ENCODE measurements at places on chromosomes 7 and 10.

GRCh38 chr10:97291357-97292096 is 910 bp downstream of the ARHGAP19 start:
- peak; percentile 51 for DNase-seq

DNA sequence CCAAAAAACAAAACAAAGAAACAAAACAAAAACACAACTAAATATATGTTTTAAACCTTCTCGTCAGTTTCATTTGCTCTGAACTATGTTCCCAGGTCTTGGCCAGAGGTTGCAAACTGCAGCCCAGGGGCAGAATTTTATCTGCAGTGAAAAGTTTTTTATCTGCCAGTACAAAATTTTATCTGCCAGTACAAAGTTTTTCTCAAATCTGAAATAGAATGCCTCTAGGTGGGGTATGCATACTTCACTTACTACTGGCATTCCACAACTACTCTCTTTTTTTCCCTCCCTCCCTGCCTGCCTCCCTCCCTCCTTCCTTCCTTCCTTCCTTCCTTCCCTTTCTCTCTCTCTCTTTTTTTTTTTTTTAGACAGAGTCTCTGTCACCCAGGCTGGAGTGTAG is 9.4 kb upstream of the CLDN3 start:
- DNase-seq, result no peak

GRCh38 chr7:2006231-2006771 is 226.4 kb downstream of the MAD1L1 start:
- DNase-seq, result peak; percentile 76

GRCh38 chr10:73889014-73889413 is 14.7 kb upstream of the CAMK2G start:
- no peak for DNase-seq

DNA sequence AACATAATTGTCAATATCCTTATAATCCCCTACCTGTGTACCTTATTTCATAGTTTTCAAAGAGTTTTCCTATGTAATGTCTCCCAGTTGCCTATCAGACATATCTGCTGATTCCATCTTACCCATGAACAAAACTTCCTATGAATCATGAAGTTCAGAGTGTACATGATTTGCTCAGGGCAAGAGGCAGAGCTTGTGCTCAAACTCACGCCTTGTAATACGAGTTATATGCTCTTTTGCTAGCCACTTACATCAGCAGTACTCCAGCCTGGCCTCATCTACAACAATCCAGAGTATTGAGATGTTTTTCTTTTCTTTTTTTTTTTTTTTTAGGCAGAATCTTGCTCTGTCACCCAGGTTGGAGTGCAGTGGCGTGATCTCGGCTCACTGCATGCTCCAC is 11.8 kb downstream of the PKD2L1 start:
- no peak for DNase-seq

GRCh38 chr7:156612930-156613329 is 27.6 kb upstream of the RNF32 start:
- DNase-seq, result no peak

- DNase-seq, result no peak
Measured at GRCh38 chr7:55185941-55186609, 167.3 kb downstream of the EGFR start.

GRCh38 chr10:122376364-122376961 is 2.0 kb downstream of the PLEKHA1 start:
- no peak for DNase-seq

DNA sequence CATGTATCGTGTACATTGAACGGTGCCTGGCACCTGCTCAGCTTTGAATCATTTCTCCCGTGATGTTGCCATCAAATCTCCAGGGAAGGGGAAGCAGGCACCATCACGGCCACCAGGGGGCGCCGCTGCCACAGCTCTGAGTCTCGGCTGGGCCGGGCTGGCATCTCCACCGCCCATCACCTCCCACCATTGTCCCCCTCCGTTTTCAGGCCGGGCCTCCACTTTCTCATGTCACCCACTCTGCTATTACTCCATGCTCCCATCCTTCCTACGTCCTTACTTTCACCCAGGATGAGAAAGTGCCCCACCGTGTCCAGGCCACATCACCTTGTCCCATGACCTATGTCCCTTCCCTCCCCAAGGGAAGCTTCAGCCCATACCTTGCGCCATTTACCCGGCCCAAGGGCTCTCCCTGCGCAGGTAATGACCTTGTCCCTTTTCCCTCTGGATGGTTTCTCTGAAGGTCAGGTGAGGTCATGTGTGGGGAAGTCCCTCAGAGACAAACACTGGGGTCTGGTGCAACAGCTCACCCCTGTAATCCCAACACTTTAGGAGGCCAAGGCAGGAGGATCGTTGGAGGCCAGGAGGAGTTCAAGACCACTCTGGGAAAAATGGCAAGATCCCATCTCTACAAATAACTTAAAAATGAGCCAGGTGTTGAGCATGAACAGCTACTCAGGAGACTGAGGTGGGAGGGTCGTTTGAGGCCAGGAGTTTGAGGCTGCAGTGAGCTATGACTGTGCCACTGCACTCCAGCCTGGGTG is 31.8 kb upstream of the OCM2 start:
- DNase-seq, result peak; percentile 92

GRCh38 chr10:102831322-102832071 is 5.7 kb downstream of the CYP17A1 start:
- no peak for DNase-seq

DNA sequence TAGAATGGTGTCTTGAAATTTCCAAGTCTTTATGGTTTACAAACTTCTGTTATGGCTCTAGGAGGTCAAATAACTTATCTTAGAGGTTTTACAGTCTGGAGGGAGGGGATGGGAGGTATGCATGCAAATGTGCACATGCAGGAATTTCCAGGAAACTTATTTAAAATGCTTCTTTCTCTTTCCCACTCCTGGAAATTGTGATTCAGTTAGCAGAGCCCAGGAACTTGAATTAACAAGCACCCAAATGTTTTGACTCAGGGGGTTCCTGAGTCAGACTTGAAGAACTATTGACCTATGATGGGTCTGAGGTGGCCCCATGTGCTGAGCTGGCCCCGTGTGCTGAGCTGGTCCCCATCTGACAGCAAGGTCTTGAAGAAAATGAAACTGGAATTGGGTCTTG is 669.4 kb downstream of the INHBA start:
- no peak for DNase-seq

DNA sequence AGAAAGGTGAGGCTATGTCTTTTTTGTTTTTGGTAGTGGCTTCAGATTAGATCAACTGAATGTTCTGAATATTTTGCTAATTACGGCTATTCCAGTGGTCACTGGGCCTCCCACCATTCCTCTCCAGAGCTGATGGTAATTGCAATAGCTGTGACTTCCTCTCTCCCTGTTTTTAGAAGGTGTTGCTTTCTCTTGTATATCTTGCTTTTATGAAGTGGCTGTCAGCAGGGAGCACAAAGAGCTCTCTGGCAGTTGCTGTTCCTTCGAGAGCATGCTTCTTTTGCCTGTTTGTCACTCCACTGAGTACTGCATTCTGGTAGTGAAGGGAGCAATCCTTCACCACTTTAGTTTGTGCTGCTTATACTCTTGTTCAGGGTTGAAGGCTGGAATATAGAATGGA is 133.3 kb downstream of the EXOC4 start:
- DNase-seq, result no peak

- peak; percentile 26 for DNase-seq
Measured at GRCh38 chr7:130377178-130377577, 3.1 kb upstream of the CPA1 start.

- DNase-seq, result no peak
Measured at GRCh38 chr7:43650457-43651052, 67.6 kb downstream of the STK17A start.

- no peak for DNase-seq
Measured at GRCh38 chr10:112307358-112308124, 24.3 kb downstream of the TECTB start.

DNA sequence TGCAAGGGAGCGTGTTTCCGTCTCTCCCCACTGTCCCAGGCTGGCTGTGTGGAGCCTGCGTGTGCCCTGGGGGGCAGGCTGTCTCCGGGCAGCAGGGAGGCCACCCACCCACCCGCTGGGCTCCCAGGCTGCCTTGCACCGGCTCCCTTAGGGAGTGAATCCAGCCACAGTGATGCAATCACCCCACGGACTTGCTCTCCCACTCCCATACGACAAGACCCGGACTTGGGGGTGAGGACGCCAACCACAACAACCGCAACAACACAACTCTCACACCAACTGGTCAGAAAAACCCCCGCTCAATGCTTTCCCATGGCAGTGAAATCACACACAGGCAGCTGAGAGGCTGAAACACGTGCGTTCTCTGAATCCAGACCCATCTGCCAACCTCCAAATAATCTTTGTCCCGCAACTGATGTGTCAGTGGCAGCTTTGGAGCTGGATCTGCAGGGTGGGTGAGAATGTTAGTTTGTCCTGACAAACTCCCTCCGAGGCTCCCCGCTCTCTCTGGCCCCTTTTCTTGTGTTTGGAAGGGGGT is 62.7 kb upstream of the DDC start:
- DNase-seq, result no peak

DNA sequence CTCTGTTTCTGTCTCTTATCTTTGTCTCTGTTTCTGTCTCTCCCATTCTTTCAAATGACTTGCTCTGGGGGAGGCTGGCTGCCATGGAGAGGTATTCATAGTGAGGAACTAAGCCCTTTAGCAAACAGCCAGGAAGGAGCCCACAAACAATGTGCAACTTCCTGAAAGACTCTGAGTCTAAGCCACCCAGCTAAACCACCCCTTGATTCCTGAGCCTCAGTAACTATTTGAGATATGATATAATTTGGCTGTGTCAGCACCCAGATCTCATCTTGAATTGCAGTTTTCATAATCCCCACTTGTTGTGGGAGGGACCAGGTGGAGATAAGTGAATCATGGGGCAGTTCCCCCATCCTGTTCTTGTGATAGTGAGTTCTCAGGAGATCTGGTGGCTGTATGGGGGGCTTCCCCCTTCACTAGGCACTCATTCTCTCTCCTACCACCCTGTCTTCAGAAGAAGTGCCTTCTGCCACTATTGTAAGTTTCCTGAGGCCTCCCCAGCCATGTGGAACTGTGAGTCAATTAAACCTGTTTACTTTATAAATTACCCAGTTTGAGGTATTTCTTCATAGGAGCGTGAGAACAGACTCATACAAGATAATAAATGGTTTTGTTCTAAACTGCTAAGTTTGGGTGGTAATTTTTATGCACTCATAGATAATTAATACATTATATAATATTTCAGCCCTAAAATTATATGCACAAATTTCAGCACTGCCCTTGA is 121.2 kb upstream of the FOXP2 start:
- no peak for DNase-seq

- DNase-seq, result no peak
Measured at GRCh38 chr7:135976312-135977006, 700 bp downstream of the MTPN start.

DNA sequence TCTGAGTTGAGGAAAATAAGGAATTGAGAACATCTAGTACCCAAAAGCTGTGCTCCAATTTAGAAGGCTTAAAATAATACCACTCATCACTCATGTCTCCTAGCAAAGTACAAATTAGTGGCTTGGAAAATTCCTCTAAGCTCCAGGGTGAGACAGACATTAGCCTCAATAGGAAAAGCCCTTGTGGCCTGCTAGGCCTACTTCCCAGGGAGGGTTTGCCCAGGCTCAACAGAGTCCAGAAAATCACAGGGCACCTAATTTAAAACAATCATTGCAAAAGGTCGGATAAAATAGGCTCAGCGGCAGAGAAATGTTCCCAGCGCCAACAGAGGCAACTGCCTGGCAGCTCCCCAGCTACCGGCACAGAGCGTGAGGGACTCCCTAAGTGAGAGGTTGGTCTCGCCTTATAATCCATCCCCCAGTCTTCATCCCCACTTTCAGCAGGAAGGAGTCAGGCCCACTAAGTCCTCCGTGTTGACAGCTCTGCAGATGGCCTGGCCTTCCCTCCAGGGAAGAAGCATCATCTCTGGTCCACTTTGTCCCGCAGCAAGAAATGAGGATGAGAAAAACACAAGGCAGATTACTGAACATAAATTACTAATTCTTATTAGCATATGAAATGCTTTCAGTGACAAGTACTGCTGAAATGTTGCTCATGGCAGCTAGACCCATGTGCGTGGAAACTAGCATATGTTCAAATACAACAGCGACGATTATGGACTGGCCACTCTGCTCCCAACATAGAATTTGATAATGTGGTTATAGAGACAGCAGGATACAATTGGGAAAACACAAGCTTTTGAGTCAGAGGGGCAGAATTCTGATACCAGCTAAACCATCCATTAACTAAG is 1177.7 kb upstream of the AUTS2 start:
- DNase-seq, result no peak

- DNase-seq, result no peak
Measured at GRCh38 chr7:35988818-35989217, 164.2 kb upstream of the EEPD1 start.

- DNase-seq, result no peak
Measured at GRCh38 chr10:65396997-65397396, 1528.8 kb upstream of the LRRTM3 start.

DNA sequence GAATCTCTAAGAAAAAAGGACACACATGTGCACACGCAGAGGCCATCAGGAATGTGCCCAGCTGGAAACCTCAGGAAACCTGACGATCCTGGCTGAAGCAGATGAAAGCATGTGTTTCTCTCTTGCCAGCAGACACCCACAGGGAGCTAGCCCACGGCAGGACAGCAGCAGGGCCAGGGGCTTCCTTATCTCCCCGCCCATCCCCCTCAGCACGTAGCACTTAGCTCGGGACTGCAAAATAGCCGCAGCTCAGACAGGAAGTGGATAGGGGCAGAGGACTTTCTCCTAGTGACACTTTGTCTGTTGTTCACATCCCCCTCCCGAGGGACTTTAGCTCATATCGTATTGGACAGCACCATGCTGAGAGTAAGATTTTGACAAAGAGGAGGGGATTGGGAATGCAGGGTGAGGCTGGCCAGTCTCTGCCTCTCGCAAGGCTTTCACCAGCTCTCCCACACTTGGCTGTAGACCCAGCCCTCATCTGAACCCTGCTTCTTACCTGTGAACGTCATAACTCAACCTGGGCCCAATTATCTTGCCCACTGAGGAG is 63.8 kb downstream of the MKI67 start:
- DNase-seq, result peak; percentile 74

DNA sequence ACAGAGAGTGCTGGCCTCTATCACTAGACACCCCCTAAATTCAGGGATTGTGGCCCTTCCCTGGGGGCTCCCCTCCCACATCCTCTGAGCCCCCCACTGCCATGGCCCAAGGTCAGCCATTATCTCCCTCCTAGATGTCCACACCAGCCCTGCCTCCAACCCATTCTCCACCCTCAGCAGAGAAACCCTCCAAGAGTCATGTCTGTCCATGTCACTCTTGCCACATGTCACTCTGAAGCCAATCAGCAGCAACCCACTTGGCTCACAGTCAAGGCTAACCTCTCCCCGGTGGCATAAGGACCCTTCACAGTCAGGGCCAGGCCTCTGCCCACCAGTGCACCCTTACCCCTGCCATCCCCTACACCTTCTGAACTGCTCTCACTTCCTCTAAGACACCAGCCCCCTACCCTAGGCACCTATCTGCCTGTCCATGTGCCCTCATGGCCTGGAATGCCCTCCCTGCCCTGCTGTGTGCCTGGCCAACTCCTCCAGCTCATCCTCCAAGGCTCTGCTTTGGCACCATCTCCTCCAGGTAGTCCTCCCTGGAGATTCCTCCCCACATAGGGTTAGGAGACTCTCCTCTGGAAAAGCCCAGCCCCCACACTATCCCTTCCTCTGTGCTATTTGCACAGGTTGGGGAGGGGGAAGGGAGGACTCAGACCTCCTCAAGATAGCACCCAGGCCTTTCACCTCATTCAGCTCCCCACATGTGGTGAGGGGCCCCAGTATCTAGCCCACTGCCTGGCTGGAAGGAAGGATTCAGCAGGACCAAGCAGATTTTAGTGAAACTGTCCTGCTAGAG is 83.7 kb downstream of the GRID1 start:
- peak; percentile 68 for DNase-seq
